ENCODE measurements at places on chromosomes 2 and 18.

DNA sequence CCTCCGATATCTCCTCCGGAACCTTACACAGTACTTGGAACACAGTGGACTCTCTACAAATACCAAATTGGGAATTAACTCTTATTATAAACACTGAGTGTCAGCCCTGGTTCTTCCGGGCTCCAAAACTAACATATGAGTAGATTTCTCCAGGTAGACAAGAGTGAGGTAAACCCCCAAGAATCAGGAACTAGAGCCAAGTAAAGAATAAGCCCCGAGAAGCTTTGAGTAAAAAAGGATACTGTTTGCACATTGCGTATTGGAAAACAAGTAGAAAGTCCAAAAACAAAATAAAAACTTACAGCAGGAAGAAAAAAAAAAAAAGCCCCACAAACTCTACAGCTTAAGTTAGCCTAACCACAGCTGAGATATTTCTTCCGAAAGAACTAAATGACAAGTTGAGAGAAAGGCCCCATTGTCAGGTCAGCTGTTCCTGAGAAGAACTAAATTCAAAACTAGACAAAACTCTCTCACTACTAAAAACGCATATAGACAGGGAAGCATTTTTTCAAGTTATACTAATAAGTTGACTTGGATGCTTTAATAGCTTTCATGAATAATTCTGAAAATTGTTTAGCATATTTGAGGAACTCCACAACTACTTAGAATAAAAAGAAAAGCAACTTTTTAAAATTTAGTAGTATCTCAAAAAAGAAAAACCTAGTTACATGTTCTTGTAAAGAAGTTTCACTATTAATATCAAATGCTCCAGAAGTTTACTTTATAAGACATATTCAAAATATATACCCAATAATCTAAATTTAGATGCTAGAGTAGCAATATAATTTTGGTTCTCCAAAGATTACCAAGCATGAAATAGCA, 4.3 kb upstream of the HAAO start:
- DNase-seq, result no peak

- DNase-seq, result no peak
Measured at GRCh38 chr18:42654556-42654955, 460.9 kb downstream of the RIT2 start.

- no peak for DNase-seq
Measured at GRCh38 chr18:13527256-13527655, 199.1 kb downstream of the FAM210A start.

DNA sequence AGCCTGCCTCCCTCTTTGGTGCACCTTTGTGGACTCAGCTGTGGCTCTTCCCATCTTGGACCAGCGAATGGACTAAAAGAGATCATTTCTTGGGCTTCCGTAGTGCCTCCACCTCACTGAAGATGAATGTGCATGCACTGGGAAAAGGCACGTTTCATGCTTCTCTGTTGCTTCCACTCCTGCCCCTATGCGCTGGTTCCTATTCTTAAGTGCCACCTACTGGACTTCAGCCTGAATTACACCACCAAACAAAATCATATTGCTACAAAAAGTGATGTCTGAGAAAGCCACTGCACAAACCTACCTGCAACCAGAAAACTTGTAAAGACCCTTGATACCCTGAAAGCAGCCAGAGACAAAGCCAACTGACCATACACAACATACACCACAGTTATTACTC, 695.6 kb downstream of the TSN start:
- DNase-seq, result no peak

- no peak for DNase-seq
Measured at GRCh38 chr2:236242057-236242495, 22.1 kb downstream of the ASB18 start.

GRCh38 chr2:27871802-27872201, 18.4 kb downstream of the RBKS start:
- DNase-seq, result no peak

DNA sequence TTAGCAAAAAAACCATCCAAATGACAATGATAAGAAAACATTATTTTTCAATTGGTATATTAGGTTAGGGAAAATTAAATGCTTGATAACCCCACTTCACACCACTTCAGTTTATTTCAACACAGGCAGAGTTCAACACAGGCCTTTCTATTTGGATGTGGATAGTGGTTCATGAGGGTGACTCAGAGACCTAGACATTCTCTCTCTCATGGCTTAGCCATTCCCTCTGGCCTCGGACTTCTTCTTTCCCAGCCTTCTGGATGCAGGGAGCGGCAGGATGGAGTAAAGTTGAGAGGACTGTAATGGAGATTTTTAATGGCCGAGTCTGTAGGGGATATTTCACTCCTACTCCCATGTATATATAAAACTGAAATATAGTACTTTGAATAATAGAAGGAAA, 109.7 kb downstream of the CTNNA2 start:
- DNase-seq, result no peak

GRCh38 chr2:39603436-39603835, 62.3 kb upstream of the TMEM178A start:
- no peak for DNase-seq

GRCh38 chr2:56177420-56178220, 6.2 kb upstream of the CCDC85A start:
- DNase-seq, result no peak

DNA sequence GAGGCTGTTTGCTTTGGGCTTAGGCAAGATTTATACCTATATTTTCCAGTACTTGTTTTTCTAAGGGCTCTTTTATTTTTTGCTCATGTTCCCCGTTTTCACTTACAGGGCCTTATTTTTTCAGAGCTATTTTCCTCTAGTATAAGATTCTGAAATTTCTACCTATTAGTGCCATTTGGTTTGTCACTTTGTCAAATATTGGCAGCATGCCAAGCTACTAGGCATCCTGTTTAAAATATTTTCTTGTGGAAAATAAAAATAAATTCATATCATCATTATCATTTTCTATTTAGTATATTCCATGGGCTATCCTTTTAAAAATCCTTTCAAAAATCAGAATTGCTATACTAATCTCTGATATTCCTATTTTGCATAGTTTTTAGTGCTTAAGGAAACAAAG, 64.8 kb upstream of the CHST9 start:
- no peak for DNase-seq

DNA sequence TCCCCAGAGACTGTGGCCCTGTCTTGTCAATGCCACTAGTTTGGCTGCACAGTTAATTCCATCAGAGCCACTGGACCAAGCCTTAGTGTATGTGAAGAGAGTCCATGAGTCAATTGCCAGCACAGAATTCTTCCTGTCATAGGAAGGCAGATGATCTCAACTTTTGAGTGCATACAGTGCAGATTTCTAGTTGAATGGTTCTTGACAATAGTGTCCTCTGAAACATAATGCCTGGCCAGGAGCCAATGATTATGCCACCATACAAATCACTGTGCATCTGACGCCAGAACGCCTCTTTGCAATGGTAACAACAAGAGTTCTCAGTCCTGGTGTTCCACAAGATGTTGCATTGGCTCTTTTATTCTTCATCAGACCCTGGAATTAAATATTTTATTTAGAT, 7.1 kb downstream of the NEUROD1 start:
- no peak for DNase-seq

- DNase-seq, result no peak
Measured at GRCh38 chr18:57813245-57813644, 10.1 kb upstream of the ATP8B1 start.

DNA sequence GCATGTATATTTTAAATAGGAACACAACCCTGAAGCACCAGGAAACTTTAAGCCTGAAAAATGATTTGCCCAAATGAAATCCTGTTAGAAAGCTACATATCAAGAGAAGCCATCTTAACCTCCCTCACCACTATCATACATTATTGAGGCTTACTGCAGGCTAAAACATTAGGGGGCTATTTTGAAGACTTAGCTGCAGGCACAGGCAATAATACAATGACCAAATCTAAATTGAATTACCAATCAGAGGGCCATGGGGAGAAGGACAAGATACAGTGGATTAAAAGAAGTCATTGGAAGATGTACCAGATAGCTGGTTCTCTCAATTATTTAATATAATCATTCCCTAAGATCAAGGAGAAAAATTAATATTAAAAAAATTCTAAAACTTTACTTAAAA, 73.7 kb downstream of the THADA start:
- no peak for DNase-seq

DNA sequence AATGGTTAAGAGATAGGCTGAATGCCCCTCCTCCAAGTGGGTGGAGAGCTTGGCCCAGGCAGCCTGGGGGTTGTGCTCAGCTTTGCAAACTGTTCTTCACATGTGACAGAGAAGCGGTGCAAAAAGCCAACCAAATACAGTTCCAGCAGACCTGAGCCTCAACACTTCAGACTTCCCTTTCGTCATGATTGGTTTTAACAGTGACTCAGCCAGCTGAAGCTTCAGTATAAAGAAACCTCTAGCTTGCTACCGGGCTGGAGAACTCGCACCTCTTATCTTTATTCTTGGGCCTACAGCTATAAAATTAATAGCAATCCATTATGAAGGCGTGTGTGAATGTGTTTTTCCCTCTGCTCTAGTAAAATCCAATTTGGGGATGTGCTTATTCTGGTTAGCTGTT, 20.0 kb downstream of the SETBP1 start:
- no peak for DNase-seq

DNA sequence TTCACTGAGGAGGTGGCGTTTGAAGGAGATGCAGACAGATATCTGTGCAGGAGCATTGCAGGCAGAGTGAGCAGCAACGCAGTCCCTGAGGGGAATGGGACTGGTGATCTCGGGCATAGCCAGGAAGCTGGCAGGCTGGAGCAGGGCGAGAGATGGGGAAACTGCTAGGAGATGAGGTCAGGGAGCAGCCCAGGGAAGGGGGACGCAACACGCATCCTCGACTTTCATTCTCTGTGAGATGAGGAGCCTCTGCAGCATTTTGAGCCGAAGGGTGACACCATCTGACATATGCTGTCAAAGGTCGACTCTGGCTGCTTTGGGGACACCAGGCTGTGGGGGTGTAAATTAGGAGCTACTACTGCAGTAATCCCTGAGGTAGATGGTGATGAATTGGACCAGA, 4.3 kb upstream of the CHRNA1 start:
- no peak for DNase-seq

- DNase-seq, result no peak
Measured at GRCh38 chr2:5520463-5520972, 171.7 kb upstream of the SOX11 start.

Data from stimulated activated CD4-positive, alpha-beta T cell treated with anti-CD3 and anti-CD28 coated beads, Interleukin-1b, Interleukin-23, amount 100 ng/mL, for 1 hour (primary cell).